ENCODE measurements at places on chromosomes 1 and 21. TPM values are rescaled to one million over a fixed set of nuclear protein-coding genes. Genes with fewer than 3 reads are reported as not detected.

APOBEC4 gene
- total RNA-seq = not detected

RAB42 gene
- 3.5 TPM for total RNA-seq

IL22RA1 gene
- total RNA-seq = 7.5 TPM

SH3D21 gene
- 2.5 TPM for total RNA-seq

CFAP141 gene
- not detected for total RNA-seq

TAL1 gene
- not detected for total RNA-seq

OR2T33 gene
- total RNA-seq = not detected

Measured in A549 treated with Mapracorat at 1 μM for 4 hours (cell line).